CD4-positive, alpha-beta T cell treated with Interferon alpha-2 for 1 hour (primary cell): ENCODE measurements at places on chromosomes 4 and X.

GRCh38 chrX:130975947-130976346, 72.9 kb upstream of the ENOX2 start:
- peak; percentile 36 for DNase-seq

DNA sequence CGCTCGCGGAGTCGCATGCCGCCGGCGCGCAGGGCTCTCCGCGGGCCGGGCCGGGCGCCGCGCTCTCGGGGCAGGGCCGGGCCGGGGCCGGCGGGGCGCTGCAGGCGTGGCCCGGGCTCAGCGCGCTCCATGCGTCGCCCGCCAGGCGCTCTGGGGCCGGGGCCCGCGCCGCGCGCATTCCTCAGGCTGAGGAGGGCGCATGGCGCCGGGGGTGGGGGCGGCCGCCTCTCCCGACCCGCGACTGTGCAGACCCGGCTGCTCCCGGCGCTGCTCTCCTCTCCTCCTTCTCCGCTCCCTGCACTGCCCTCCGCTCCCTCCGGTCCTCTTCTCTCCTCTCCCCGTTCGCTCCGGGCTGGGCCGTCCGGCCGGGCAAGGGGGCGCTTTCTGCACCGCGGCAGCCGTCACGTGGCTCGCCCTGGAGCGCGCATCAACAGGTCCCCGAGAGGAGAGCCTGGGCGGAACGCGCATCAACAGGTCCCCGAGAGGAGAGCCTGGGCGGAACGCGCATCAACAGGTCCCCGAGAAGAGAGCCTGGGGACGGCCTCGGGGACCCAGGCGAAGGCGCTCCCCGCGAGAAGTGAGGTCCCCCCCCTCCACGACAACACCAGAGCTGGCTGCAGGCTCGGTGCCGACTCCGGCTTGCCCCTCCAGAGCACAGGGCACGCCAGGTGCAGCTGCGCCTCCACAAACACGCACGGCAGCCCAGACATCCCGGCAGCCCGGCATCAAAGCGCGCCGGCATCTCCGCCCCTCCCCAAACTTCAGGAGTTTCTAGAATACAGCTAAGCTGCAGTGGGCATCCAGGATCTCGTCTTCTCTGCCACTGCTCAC, 12.9 kb downstream of the PPP2R3B start:
- DNase-seq: peak; percentile 14

- peak; percentile 58 for DNase-seq
Measured at GRCh38 chrX:55488593-55489313, 895 bp downstream of the USP51 start.

- peak; percentile 28 for DNase-seq
Measured at GRCh38 chr4:25767877-25768725, 94.7 kb downstream of the SEL1L3 start.

GRCh38 chrX:71823391-71824057, 60.4 kb downstream of the CXorf49B start:
- no peak for DNase-seq

GRCh38 chr4:77044461-77045150, 31.2 kb downstream of the CCNI start:
- DNase-seq: no peak

DNA sequence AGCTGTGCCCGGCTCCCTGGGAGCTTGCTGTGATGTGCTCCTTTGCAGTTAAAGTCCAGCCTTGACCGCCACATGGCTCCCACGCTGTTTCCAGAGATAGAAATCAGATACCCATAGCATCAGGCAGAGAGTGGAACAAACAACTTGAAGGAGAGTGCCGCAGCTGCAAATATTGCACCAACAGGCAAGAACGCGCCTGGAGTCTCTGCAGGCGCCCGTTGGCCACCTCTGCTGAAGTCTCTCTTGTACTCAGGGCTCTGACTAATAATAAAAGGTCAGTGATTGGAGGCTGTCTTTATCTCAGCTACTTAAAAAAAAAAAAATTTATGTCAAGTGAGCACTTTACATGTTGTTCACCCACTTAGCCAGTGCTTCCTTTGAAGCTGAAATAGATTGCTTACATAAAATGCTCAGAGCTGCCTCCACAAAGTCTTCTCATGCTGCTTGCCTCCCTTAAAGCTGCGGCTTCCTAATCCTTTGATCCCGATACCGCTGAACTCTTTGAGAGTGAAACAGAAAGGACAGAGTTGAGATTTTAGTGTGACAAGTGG, 30.9 kb upstream of the TENM3 start:
- no peak for DNase-seq

GRCh38 chr4:77927991-77928925, 65.6 kb downstream of the MRPL1 start:
- no peak for DNase-seq

DNA sequence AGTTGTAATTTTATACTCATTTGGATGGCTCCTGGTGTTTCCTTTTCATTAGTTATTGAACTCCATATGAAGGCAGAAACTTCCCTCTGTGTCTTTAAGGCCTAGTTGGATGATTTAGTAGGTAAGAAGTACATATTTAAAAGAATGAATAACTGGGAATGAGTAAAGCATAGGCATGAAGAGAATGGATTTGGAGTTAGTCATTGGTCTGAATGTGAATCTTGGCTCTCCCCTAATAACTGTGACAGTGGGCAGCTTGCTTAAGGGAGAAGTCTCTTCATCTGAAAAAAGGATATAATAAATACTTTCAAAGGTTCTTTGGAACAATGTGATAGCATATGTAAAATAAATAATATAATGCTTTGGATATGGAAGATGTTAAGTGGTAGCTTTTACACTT, 13.2 kb downstream of the SNX25 start:
- DNase-seq: no peak

DNA sequence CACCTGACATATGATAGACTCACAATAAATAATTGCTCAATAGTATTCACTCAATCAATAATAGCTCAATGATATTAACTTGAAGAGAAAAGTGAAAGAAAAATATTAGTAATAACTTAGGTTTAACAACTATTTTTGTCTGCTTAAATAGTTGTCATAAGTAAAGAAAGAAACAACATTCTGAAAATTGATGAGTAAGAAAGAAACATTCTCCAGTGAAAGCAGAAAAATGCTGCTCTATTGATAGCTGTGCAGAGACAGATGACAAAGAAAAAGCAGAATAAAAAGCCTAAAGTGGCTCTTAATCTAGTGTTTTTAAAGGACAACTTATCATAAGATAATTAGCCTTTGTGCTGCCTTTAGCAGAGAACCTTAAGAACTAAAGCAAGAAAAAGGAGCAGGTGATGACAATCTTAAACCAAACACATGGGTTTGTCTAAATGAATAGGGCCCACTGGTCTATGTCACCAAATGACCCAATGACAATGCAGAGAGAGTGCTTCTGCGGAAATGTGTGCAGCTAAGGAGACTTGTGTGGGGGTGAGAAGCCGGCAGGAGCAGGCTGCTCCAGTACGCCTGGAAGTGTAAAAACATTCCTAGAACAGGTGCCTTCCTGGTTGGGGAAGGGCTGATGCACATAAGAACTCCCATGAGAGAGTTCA, 13.2 kb downstream of the HS3ST1 start:
- DNase-seq: no peak

GRCh38 chrX:131081772-131082740, 23.9 kb downstream of the ARHGAP36 start:
- DNase-seq: no peak

DNA sequence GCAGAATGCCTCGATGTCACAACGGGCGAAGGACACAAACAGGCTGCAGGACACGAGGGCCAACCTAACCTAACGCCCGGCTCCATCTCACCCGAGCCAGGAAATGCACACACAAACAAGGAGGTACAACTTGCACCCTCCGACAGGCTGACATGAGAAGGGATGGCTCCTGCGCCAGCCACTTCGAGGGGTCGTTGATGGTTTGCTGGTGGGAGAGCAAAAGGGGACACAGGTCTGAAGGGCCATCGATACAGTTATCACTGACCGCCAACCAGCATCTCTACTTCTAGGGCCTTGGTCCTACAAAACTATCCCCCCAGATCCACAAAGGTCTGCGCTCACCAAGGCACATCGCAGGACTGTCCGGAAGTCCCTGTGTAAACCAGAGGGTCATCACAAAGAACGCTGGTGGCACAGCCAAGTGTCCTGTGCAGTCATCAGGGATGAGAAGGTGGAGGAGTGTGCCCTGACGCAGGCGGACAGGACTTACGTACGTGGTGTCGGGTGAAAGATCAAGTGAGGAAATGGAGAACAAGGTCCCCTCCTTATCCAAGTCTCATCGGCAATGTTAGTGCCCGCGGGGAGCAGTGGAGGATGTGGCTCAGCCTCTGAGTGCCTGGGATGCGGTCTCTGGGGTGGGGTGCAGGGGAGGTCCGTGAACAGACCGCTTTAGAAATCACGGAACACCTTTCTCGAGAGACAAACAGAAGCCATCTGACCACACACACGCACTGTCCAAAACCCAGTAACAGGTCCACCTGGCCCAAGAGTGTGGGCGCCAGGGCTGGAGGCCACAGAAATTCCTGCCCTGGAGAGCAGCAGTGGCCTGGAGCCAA, 7.0 kb downstream of the MXD4 start:
- DNase-seq: no peak

GRCh38 chr4:152959080-152959479, 23.0 kb downstream of the FHDC1 start:
- no peak for DNase-seq

- no peak for DNase-seq
Measured at GRCh38 chrX:134513091-134513490, 53.1 kb downstream of the HPRT1 start.

DNA sequence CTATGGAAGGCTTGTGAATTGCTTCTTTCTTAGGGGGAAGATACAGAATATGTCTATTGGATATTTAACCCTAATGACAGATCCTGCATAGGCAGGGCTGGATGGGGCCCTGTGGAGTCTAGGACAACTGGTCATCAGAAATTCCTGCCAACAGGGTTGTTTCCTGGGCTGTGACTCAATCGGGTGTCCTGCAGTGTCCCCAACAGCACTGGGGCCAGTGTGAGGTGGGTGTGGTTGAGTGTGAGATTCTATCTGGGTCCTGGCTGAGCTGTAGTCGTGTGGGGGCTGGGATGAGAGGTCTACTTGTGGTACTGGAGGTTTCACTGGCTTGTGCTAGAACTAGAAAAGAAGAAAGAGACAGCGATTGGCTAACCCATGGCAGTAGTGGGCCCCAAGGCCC, 87.3 kb upstream of the WDR1 start:
- no peak for DNase-seq

DNA sequence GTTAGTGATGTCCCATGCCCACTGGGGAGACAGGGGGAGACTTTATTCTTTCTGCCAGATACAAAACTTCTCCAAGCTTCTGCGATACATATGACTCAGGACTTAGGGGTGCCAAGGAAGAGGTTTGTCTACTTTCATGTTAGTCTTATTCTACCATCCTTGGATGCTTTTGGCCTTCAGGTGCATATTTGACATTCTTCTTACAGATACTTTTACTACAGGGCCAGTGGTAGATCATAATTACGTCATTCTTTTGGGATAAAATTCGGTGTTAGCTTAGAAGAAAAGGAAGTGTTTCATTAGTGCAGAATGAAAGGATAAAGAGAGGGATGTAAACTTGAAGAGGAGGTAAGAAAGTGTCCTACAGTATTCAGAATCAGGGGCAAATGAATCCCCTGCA, 245.2 kb downstream of the THOC2 start:
- DNase-seq: no peak

- DNase-seq: no peak
Measured at GRCh38 chr4:163600727-163601126, 106.2 kb downstream of the TMA16 start.

DNA sequence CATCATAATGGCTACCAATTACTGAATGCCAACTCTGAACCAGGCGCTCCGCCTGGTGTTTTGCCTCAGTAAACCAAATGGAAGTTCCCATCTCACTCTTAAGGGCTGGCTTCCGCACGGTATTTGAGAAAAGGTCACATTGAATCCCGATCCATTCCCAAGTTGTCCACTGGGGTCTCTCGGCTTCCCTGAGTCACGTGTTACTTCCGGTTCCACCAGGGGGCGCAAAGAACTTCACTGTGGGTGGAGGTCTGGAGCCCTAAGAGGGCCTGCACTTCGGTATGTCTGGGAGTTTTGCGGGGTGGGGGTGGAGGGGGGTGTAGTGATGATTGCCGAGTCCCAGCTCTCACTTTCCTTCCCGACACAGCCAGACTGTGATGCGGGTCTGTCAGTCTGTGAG, 13.4 kb upstream of the NHS start:
- no peak for DNase-seq

DNA sequence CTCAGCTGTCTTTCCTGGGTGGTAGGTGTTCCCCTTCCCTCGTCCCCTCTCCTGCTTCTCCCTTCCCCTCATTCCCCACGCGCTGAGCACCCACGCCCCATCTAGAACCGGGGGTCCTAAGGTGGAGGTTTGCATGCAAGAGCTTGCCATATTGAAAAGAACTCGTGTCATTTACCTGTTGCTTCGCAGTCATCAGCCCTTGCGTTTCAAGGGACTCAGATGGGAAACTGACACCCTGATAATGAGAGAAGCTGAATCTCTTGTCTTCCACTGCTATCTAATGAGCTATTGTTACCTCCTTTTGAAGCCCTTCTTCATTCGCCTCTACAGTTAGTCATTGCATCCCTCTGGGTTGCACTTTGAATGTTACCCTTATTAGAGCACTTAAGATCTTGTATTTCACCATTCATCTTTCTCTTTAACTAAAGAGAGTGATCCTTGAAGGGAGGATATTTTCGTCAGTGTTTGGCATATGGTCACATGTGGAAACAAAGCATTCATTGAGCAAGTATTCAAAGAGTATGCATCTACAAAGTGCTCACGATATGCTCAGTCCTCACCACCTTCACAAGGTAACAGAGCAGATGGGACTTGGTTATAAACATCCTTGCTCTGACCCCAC, 25.7 kb downstream of the ARL9 start:
- no peak for DNase-seq

DNA sequence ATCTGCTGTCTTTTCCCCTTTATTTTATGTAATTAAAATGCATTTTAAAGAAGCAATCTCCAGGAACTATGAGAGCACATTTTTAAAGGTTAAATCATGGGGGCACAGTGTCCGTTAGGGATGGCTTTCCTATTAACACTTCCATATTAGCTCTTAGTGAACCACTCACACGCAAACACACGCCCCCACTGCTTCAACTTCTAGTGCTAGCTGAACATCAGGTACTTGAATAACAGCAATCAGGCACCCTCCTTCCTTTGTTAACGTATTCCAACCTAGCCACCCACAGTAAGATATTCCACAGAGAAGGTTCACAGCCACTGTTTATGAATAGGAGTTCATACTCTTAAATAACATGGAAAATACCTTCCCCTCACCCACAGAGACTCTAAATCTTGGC, 9.3 kb downstream of the TMEM255A start:
- DNase-seq: no peak

GRCh38 chr4:34035225-34035624, 2209.1 kb downstream of the ARAP2 start:
- no peak for DNase-seq
